Activated T-cell treated with anti-CD3 and anti-CD28 coated beads, Interleukin-2, amount 50 U/mL, for 72 hours (primary cell): ENCODE measurements at places on chromosomes 2 and 18. TPM values are rescaled to one million over a fixed set of nuclear protein-coding genes. Genes with fewer than 3 reads are reported as not detected.

- peak overlapping the region; percentile 97 for H3K4me3 ChIP-seq
- H3K27ac ChIP-seq, result peak overlapping the region; percentile 100
- no peak for DNase-seq
These were observed 455 bp downstream of the PREPL start for GRCh38 chr2:44360749-44361329.

GRCh38 chr18:74310411-74310810 is 5.2 kb upstream of the C18orf63 start:
- no peak overlapping the region for H3K4me3 ChIP-seq
- no peaks in the 10 kb centered on the region for H3K36me3 ChIP-seq
- H3K4me1 ChIP-seq, result peaks cover 6% of the 10 kb centered on the region
- peak; percentile 7 for DNase-seq
- H3K27me3 ChIP-seq, result peaks cover 39% of the 10 kb centered on the region

DNA sequence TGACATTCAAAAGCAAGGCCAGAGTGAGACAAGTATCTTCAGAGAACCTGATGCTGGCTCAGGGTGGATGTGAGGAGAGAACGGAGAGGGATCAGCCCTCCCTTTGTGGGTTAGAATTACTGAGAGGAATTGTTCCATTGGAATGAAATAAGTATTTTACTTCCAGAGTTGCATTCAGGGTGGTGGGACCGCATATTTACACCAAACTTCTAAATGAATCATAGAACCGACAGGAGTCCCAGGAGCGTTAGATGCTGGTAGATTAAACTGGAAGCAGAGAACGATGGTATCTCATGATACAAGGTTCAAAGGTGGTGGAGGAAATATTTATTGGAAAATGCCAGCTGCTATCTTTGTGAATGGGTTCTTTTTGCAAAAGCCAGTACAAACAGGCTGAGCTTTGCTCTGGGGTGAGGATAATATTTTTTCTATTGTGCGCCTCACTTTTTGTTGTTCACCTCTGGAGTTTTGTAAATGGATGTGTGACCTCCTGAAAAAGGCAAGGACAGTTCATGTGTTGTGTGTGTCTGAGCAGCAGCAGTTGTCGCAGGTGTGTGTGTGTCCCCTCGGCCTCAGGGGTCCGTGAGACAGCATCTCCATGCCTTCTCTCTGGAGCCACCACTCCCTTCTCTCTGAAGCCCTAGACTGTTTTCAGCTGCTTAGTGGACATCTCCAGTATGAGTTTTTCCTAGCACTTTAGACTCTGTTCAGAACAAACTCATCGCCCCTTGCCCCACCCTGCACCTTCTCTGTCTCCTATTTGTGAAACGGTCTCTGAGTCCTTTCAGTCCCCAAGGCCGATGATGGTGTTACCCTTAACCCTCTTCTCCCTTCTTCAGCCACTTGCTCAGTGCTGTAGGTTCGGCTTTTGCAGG is 17.8 kb downstream of the MTCL1 start:
- DNase-seq, result no peak
- H3K4me3 ChIP-seq, result no peak overlapping the region
- H3K4me1 ChIP-seq, result no peaks in the 10 kb centered on the region
- no peaks in the 10 kb centered on the region for H3K36me3 ChIP-seq
- no peak overlapping the region for H3K27ac ChIP-seq

- no peaks in the 10 kb centered on the region for H3K36me3 ChIP-seq
- H3K4me1 ChIP-seq, result peaks cover 44% of the 10 kb centered on the region
- peak; percentile 10 for DNase-seq
- no peak overlapping the region for H3K4me3 ChIP-seq
These were observed 55.4 kb upstream of the CD28 start for GRCh38 chr2:203650860-203651613.

DNA sequence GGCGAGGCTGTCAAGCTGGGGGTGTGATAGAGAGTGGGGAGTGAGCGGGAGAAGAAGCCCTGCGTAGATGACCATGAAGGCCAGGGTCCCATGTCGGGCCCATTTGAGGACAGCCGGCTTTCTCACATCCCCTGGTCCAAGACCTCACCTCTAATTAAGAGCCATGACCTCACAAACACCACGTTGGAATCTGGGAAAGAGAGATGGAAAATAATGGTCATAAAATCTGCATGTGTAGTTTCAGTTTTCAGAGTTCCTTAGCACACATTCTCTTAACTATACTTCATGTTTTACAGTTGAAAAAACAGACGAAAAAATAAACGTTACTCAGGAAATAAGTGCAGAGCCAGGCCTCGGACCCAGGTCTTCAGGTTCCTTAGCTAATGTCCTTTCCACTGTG is 244.8 kb upstream of the SIX2 start:
- no peaks in the 10 kb centered on the region for H3K4me1 ChIP-seq
- H3K4me3 ChIP-seq, result no peak overlapping the region
- no peaks in the 10 kb centered on the region for H3K36me3 ChIP-seq

- no peaks in the 10 kb centered on the region for H3K27me3 ChIP-seq
- H3K36me3 ChIP-seq, result peaks cover 2% of the 10 kb centered on the region
- H3K4me3 ChIP-seq, result no peak overlapping the region
- DNase-seq, result no peak
These were observed 43.4 kb upstream of the AQP4 start for GRCh38 chr18:26908906-26909305.

Gene VAMP8
- total RNA-seq, result 89.5 TPM
